ENCODE measurements at places on chromosomes 2 and 18.

DNA sequence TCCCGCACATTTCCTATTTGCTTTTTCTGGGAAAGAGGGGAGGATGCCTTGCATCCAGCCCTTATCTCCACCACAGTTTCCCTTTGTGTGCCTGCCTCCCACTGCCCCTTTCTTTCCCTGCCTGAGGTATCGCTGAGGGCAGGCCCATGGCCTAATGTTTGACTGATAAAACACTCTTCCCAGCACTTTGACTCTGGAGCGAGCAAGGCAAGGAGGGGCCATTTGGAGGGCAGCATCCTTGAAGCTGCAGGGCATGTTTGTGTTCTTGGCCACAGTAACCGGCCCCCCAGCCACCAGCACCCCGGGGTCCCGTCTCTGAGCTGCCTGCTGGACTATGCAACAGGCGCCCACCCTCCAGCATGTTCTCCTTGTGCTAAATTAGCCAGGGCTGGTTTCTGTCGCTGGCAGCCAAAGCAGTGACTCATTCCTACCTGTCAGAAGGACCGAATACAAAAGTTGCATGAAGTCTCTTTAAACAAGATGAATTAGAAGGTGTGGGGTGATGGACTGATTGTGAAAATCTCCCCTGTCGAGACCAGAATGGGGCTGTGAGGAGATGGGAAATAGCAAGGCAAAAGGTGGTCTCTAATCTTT is 50.7 kb downstream of the BCL2L11 start:
- DNase-seq: no peak

DNA sequence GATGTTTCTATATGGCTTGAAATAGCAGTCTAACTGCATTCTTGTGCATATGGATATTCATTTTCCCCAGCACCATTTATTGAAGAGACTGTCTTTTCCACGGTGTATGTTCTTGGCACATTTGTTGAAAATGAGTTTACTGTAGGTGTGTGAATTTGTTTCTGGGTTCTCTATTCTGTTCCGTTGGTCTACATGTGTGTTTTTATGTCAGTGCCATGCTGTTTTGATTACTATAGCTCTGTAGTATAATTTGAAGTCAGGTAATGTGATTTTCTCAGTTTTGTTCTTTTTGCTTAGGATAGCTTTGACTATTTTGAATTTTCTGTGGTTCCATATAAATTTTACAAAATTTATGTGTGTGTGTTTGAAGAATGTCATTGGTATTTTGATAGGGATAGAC is 201.0 kb downstream of the MBD5 start:
- DNase-seq: no peak

DNA sequence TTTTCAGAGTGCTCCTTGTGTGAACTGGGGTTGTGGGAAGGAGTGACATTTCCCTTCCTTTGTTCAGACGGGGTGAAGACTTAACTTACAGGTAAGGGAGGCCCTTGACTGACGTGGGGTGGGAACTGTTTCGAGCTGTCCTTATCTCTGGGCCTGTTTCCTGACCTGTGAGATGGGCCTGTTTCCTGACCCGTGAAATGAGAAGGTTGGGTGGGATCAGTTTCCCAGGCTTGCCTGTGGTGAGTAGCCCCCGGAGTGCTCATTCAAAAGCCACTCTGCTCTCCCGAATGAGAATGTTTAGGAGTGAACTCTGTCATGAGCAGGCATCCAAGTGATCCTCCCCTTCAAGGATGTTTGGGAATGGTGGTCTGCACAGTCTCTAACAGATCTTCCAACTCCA is 4.1 kb upstream of the LYPD6B start:
- DNase-seq: no peak

DNA sequence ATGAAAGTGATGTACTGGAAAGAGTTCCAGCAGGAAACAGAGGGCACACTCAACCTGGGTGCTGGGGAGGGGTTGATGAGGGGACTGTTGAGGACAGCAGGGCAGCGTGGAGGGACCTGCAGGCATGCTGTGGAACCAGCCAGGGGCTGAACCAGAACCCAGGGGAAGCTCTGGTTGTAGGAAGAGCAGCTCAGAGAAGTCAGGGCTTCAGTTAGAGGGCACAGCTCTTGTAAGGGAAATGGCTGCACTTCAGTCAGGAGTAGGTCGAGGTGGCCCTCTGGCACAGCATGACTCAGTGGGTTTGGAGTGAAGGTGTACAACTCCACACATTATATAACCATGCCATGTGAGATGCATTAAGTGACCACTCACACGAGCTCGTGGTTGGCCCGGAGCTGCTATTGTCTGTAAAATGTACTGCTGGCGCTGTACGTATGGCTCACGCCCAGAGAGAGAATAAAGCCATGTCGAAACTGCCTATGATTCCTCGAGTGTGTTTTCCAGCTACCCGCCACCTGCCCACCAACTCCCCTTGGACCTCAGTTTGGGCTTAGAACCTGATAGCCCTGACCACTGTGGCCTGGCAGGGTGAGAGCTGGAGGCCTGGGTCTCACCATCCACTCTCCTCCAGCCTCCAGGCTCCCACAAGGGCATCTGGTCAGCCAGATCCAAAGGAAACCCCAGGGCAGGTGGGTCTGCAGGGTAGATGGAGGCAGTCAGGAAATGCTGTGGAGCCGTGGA is 136.5 kb upstream of the HS6ST1 start:
- no peak for DNase-seq

DNA sequence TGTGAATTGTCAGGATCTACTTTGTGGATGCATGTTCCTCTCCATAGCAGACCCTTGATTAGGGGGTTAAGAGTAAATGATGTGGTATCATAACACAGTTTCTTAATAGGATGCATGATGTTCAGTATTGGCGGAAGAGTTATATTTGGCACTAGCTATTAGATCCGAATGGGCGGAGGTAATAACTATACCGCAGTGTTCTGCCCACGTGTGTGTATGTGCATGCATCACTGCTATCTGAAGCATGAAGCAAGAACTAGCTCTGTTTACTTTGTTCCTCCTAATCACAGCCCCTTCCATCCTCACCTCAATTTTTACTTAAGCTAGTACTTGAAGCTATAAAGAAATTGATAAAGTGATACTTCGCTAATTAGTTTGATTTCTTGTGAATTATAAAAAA is 159.6 kb upstream of the NOSTRIN start:
- no peak for DNase-seq

- DNase-seq: no peak
These were observed 100.5 kb upstream of the THSD7B start for GRCh38 chr2:136664713-136665405.

DNA sequence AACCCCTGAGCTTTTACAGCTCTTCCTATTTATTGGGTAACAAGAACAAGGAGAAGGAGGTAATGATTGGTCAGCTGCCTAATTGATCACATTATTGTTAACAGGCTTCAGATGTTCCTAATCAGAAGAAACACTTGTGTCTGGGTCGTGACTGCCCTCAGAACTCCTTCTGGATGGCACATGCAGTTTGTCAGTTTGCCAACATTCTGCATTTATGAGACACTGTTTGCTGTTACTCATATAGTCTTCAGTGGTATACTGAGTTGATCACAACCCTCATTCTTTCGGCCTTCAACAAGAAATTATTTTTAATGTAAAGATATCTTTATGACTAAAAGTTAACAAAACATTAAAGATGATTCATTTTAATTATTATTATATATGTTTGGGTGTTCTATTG is 95.7 kb upstream of the DOCK10 start:
- peak; percentile 3 for DNase-seq

DNA sequence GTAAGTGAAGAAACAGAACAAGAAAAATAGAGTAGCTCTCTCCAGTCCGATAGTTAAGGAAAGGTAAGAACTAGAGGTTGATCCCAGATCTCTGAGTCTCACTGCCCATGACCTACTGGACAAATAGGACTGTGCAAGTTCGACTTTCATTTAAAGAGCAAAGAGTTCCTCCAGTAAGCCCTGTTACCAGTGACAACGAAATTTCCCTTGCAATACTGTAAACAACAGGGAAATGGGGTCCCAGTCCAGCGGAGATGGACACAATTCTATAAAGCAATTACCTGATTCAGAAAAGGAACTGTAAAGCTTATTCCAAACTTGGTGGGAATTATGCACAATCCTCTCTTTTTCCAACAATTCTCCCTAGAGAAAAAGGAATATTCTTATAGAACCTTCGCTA is 65.9 kb downstream of the XDH start:
- no peak for DNase-seq

- no peak for DNase-seq
These were observed 107.4 kb downstream of the TMEM200C start for GRCh38 chr18:5787936-5788335.

- no peak for DNase-seq
These were observed 38.3 kb downstream of the TMEM17 start for GRCh38 chr2:62467475-62468321.

GRCh38 chr2:142965443-142965842 is 88.0 kb downstream of the KYNU start:
- no peak for DNase-seq

DNA sequence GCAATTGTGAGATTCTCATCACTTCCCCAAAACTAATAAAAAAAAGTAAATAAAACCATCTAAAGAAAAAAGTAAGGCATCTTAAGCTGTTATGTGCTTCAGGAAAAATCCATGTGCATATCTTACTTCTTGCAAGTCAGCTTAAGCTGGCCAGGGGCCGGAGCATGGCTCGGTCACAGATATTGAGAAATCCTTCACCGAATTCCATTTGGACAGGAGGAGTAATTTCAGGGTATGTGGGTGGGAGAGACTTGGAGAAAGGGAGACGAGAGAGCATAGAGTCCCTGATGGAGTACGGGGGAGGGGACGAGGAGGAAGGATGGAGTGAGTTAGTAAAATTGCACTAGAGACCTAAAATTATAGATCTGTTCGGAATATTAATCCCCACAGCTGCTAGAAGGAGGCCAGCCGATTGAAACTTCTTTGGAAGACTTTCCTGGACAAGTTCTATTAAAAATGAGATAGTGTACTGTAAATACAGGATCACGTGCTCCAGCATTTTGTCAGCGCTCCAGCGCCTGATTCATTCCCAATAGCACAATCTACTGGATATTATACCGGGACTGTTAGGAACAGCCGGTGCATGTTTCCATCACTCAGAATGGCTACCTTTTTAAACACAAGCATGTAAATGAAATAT is 438.5 kb downstream of the ZNF516 start:
- no peak for DNase-seq

DNA sequence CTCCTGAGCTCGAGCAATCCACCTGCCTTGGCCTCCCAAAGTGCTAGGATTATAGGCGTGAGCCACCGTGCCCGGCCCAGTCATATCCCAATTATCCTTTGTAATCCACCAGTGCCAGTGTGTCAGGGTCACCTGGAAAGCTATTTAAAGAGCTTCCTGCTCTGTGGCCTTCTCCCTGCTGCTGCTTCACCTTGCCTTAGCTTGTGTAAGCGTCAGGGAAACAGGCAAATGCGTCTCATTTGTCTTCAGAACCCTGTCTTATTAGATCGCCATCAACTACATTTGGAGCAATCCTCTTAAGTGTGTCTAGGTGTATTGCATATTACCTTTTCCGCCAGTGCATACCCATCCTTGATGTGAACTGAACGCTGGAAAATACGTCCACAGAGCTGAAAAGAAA is 10.2 kb downstream of the KIF5C start:
- DNase-seq: no peak

- DNase-seq: no peak
These were observed 89.6 kb downstream of the NR4A2 start for GRCh38 chr2:156242874-156243273.

DNA sequence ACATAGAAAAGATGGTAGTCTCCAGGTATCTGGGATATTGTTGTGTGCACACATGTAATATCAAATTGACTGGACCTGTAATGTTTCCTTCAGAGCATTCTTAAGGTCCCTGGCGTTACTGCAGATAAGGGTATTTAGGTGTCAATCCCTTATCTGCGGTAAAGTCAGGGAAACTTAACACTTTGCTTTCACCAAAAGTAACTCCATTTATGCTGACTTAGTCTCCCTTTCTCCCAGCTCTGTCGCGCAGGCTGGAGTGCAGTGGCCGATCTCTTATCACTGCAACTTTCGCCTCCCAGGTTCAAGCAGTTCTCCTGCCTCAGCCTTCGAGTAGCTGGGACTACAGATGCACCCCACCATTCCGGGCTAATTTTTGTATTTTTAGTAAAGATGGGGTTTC is 1.8 kb downstream of the CNNM3 start:
- peak; percentile 7 for DNase-seq

GRCh38 chr2:225893151-225893550 is 493.6 kb downstream of the NYAP2 start:
- DNase-seq: no peak

DNA sequence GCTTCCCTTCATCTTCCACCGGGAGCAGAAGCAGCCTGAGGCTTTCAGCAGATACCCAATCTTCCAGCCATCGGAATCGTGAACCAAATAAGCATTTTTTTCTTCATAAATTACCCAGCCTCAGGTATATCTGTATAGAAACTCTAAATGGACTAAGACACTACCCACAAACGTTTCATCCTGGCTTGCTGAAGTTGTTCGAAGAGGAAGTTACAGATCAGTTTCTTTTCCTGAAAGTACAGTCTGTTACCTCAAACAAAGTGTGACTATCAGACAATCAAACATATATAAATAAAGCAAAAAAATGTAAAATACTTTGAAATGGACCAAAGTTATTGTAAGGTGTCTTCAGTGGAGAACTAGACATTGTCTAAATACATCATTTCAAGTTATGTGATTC is 97.9 kb downstream of the MREG start:
- DNase-seq: no peak

DNA sequence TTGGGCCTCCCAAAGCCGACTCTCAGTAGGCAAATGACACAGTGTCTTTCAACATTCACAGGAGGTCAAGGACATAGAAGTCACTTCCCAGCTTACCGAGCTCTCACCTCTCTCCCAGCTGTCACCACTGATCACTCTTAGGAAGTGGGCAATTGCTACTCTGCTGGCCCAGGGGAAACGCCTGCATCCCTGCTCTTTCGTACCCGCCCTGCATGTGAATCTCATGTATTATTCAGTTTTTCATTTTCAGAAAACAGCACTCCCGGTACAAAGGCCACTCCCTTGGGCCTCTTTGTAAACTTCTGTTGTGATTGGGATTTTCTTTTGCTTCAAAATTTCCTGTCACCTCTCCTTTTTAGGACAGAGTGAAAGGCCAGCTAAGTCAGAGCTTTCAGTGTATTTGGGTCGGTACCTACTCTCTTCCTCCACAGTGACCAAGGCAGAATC is 15.4 kb downstream of the MRPL44 start:
- no peak for DNase-seq

- DNase-seq: no peak
These were observed 2.6 kb upstream of the PRLH start for GRCh38 chr2:237563816-237564215.

GRCh38 chr2:203682688-203683130 is 23.7 kb upstream of the CD28 start:
- no peak for DNase-seq

All from RKO (cell line).